ENCODE measurements at places on chromosomes 1 and 21.

- DNase-seq: no peak
Measured at GRCh38 chr1:61138921-61139774, 56.8 kb downstream of the NFIA start.

DNA sequence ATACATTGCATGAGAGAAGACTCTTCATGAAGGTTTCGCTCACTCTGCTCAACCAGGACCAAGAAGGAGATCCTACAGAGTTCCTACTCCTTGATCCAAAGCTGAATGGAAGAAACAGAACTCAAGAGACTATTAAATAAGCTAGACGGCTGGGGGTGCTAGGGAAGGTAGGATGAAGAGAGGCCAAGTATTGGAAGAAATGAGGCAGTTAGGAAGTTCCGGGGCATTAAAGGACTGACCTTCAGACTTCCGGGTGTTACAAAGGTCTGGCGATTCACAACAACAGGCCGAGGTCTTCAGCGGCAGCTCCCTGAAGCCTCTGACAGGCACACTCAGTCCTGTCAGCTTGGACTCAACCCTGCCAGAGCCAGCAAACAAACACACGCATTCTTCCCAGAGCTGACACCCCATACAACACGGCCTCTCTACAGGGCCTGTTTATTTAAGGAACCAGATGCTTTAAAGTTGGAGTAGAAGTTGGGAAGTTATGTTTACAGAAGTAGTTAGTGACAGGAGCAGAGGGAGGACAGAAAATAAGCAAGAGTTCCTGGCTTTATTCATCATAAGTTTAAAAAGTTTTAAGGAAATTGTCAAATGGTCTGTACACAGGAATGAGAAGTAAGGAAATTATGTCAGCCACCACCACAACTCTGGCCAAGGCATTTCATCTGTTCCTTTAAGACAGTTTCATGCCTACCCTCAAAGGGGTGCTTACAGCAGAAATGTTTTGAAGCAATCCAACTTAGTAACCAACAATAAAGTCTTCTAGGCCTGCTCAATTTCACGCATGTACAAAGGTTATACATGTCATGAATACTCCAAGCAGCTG lies 4.7 kb downstream of the SORT1 start:
- DNase-seq: no peak

DNA sequence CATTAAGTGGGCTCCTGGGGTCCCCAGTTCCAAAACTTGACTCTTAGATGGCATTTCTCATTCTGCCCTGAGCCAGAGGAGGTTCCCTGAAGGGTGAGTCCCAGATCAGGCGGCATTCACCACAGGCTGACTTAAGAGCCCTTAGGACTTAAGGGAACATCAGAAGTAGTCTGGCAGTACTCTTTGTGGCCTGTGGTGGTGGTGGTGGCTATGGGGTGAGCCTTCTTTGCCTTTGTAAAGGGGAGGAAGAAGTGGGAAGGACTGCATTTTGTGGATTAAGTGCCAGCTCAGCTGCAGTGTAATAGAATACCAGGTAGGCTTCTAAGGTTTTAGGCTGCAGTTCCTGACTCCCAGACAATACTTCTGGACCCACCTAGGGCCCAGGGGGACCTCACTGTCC lies 186.5 kb upstream of the KCTD3 start:
- DNase-seq: no peak

DNA sequence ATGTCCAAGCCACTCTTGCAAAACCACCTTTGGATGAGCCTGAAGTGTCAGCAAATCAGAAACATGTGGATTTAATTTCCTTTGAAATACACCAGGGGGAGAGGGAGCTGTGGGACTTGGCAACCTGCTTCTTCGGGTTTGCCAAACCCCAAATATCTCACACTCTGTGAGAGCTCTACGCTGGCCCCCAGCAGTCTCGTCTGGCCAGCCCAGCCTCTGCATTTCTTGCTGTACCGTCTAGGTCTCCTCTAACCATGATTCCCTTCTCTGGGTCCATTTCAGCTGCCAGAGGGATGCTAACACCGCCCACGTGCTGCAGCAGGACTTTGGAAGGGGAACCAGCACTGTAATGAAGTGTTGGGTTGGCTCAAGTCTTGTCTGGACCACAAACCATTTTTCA lies 114.6 kb downstream of the MRPS6 start:
- no peak for DNase-seq

DNA sequence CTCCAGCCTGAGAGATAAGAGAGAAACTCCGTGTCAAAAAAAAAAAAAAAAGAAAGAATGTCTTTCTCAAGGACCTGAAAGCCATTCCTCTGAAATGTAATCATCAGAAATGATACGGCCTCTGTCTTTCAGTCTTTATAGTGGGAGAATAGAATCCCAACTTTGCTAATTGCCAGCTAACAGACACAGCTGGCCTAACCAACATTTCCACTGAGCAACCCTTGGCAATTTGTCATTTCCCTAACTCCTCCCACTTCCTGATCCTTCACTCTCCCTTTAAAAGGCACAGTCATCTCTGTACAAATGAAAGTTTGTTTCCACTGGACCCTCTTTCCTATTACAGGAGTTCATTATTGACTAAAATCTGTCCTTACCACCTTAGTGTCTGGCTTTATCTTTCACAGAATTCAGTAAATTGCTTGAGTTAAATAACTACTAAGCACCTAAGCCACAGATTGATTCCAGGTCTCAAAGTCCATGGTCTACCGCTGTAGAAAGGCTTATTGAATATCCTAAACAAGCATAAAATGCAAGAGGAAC lies 4.3 kb upstream of the CBR1 start:
- DNase-seq: no peak

DNA sequence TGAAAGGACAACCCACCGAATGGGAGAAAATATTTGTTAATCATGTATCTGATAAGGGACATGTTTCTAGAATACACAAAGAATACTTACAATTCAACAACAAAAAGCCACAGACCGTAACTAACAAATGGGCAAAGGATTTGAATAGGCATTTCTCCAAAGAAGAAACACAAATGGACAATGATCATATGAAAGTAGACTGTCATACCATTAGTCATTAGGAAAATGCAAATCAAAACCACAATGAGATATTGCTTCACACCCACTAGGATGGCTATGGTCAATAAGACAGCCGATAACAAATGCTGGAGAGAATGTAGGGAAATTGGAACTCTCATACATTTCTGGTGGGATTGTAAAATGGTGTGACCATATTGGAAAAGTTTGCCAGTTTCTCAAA lies 367.2 kb upstream of the SGIP1 start:
- DNase-seq: no peak

DNA sequence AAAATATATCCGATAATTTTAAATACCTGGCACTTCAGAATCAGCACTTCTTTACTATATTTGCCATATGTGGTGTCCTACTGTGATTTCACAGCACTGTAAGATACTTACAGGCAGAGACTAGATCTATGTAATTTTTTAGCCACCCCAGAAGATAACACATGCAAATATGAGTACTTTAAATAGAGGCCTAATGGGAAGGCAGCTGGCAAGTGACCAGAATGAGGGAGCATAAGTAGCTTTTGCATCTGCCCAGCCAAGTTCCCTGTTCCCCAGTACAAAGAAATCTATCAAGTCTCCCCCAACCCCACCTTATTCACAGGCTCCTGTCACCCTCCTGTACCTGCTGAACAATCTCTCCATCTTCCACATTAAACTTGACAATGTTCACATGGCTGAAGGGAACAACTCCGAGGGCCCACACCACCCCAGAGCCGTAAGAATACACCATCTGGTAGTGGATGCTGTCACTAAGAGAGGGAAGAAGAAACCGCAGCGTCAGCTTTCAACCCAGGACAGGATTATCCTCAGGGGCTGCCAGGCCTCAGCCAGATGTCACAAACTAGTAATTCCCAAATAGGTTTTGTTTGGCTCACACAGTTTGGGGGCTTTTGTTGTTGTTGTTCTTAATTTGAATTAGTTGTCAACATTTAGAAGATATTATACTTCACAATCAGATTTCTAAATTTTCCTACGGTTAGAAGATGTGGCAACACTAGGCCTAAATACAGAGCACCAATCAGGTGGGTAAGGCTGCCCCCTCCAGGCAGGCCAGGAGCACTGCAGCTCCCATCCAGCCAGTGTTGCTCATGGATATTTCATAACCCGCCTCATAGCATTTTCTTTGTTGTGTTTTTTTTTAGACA lies 10.4 kb downstream of the EMC1 start:
- peak; percentile 66 for DNase-seq

DNA sequence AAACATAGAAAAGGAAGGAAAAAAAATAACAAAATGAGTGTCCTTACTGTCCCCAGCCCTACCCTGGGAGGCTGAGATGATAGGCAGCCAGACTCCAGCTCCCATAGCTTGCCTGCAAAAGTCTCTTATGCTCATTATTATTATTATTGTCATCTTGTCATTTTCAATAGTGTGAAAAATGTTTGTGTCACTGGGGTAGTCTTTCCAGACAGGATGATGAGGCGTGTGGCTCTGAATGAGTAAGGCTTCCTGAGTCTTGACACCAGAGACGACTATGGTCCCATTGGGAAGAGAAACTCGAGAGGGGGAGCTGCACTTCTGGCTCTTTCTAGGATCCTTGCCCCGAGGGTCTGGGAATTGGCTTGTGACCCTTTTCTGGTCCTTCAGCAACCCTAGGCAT lies 1.1 kb upstream of the CYB561D1 start:
- no peak for DNase-seq

DNA sequence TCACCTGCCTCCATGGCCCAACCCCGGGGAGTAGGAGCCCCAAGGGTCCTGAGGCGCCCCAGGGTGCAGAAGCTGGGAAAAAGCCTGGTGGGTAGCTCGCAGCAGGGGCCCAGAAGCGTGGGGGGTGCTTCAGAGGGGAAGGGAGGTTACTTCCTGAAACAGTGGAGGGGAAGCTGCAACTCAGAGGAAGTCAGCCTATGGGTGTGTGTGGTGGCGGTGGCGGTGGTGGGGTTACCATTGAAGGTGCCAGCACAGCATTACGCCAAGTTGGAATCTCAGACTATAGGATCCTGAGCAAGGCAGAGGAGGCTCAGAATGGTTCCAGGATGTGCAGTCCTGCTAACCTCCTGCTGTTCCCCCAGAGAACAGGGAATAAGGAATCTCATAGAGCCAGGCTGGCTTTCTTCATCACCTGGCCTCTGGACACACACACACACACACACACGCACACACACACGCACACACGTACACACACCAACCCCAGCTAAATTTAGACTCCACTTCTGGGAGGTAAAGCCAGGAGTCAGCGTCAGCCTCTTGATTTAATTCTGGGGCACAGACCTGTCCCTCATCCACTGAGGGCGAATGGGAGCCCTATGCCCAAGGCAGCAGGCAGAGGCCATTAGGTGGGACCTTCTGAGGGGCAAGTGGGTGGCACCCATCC lies 1.3 kb downstream of the DENND4B start:
- DNase-seq: peak; percentile 79
